ENCODE measurements at places on chromosomes 4 and X.

GRCh38 chrX:8405631-8406030 is 59.0 kb upstream of the VCX3B start:
- no peak overlapping the region for H3K27ac ChIP-seq
- no peak overlapping the region for H3K4me3 ChIP-seq
- H3K27me3 ChIP-seq: no peaks in the 10 kb centered on the region
- no peaks in the 10 kb centered on the region for H3K4me1 ChIP-seq
- no peak for DNase-seq

GRCh38 chrX:40539214-40540142 is 41.3 kb upstream of the ATP6AP2 start:
- DNase-seq: peak; percentile 58
- no peaks in the 10 kb centered on the region for H3K36me3 ChIP-seq
- peak overlapping the region; percentile 6 for H3K4me3 ChIP-seq

DNA sequence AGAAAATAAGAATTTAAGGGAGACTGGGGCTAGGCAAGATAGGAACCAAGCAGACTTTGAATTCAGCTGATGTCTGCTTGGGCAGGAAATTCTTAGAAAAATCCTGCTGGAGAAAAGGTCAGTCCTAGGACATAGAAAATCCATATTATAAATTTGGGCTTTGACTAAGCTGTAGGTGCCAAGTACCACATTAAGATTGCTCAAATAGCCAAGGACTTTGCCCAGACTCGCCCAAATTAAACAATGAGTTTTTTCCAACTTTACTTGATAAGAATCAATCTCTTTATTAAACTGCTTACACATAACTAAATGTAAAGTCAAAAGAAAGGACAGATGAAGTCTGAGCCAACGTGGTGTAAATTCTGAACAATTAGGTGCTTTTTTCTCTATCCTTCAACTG is 95.4 kb downstream of the FUNDC1 start:
- no peaks in the 10 kb centered on the region for H3K4me1 ChIP-seq
- no peak for DNase-seq
- no peaks in the 10 kb centered on the region for H3K27me3 ChIP-seq
- H3K27ac ChIP-seq: no peak overlapping the region

GRCh38 chr4:174131901-174132300 is 151.6 kb downstream of the FBXO8 start:
- H3K36me3 ChIP-seq: no peaks in the 10 kb centered on the region
- no peak for DNase-seq
- H3K27ac ChIP-seq: no peak overlapping the region
- no peaks in the 10 kb centered on the region for H3K4me1 ChIP-seq

GRCh38 chr4:18067031-18067430 is 45.5 kb upstream of the LCORL start:
- H3K4me1 ChIP-seq: no peaks in the 10 kb centered on the region
- no peaks in the 10 kb centered on the region for H3K36me3 ChIP-seq
- DNase-seq: no peak
- no peaks in the 10 kb centered on the region for H3K27me3 ChIP-seq
- no peak overlapping the region for H3K27ac ChIP-seq

DNA sequence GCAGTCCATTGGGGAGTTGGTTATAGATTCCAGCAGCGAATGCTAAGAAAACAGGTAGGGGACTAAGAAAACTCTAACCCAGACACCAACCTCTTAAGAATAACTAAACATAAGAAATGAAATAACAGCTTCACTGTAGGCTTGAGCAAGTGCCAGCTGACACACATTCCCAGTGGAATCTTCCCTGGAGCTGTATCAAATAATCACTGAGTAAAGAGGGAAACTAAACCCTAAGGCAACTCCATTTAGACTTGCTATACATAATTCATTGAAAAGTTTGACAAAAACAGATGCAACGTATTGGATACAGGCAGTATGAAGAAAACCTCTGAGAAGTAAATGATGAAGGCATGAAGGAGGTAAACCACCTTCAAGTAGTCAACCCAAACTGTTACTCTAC is 293.5 kb downstream of the OPHN1 start:
- DNase-seq: peak; percentile 77
- H3K4me1 ChIP-seq: no peaks in the 10 kb centered on the region
- H3K27me3 ChIP-seq: no peaks in the 10 kb centered on the region
- H3K36me3 ChIP-seq: no peaks in the 10 kb centered on the region
- H3K27ac ChIP-seq: no peak overlapping the region

- no peaks in the 10 kb centered on the region for H3K27me3 ChIP-seq
- H3K27ac ChIP-seq: no peak overlapping the region
- H3K4me1 ChIP-seq: no peaks in the 10 kb centered on the region
These were observed 252.8 kb upstream of the SLC7A11 start for GRCh38 chr4:138494931-138495330.

- H3K36me3 ChIP-seq: no peaks in the 10 kb centered on the region
- H3K27me3 ChIP-seq: no peaks in the 10 kb centered on the region
- H3K4me3 ChIP-seq: no peak overlapping the region
- no peak overlapping the region for H3K27ac ChIP-seq
- peaks cover 11% of the 10 kb centered on the region for H3K4me1 ChIP-seq
These were observed 11.6 kb downstream of the ZNF827 start for GRCh38 chr4:145927030-145927429.

- no peaks in the 10 kb centered on the region for H3K4me1 ChIP-seq
- no peak for DNase-seq
- H3K27ac ChIP-seq: no peak overlapping the region
- no peaks in the 10 kb centered on the region for H3K27me3 ChIP-seq
- no peaks in the 10 kb centered on the region for H3K36me3 ChIP-seq
These were observed 296.3 kb upstream of the ATOH1 start for GRCh38 chr4:93532234-93532633.

- H3K27me3 ChIP-seq: no peaks in the 10 kb centered on the region
- H3K4me1 ChIP-seq: peaks cover 8% of the 10 kb centered on the region
- H3K27ac ChIP-seq: no peak overlapping the region
- H3K4me3 ChIP-seq: no peak overlapping the region
- no peaks in the 10 kb centered on the region for H3K36me3 ChIP-seq
These were observed 226.2 kb upstream of the TENM3 start for GRCh38 chr4:182017038-182017437.

- DNase-seq: no peak
- no peak overlapping the region for H3K4me3 ChIP-seq
- H3K27ac ChIP-seq: peak overlapping the region; percentile 51
- no peaks in the 10 kb centered on the region for H3K27me3 ChIP-seq
- peaks cover 24% of the 10 kb centered on the region for H3K4me1 ChIP-seq
These were observed 28.8 kb downstream of the PRDM8 start for GRCh38 chr4:80226094-80226493.

- peaks cover 12% of the 10 kb centered on the region for H3K4me1 ChIP-seq
- H3K27me3 ChIP-seq: no peaks in the 10 kb centered on the region
- H3K27ac ChIP-seq: peak overlapping the region; percentile 20
- no peaks in the 10 kb centered on the region for H3K36me3 ChIP-seq
These were observed 144.4 kb downstream of the NHS start for GRCh38 chrX:17519358-17519757.

DNA sequence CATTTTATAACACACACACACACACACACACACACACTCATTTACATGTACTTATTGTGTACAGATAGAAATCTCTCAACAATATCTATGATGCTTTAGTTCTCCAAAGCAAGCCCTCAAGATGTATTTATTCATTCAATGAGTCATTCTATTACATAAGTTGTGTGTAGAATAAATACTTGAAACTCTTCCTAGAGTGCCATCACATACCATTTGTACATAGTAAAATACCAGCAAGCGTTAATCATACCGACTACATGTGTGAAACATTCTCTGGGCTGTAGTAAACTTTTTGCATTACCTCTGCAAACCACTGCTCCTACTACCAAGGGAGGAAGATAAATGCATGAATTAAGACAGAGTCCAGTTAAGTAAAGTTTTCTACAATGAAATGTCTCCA is 70.9 kb downstream of the EPHA5 start:
- no peak overlapping the region for H3K4me3 ChIP-seq
- no peaks in the 10 kb centered on the region for H3K27me3 ChIP-seq
- H3K27ac ChIP-seq: no peak overlapping the region
- H3K36me3 ChIP-seq: no peaks in the 10 kb centered on the region
- no peak for DNase-seq

GRCh38 chr4:101205916-101206315 is 141.4 kb downstream of the PPP3CA start:
- no peaks in the 10 kb centered on the region for H3K36me3 ChIP-seq
- H3K4me1 ChIP-seq: peaks cover 8% of the 10 kb centered on the region
- peak overlapping the region; percentile 57 for H3K27ac ChIP-seq
- no peak overlapping the region for H3K4me3 ChIP-seq
- DNase-seq: peak; percentile 82

DNA sequence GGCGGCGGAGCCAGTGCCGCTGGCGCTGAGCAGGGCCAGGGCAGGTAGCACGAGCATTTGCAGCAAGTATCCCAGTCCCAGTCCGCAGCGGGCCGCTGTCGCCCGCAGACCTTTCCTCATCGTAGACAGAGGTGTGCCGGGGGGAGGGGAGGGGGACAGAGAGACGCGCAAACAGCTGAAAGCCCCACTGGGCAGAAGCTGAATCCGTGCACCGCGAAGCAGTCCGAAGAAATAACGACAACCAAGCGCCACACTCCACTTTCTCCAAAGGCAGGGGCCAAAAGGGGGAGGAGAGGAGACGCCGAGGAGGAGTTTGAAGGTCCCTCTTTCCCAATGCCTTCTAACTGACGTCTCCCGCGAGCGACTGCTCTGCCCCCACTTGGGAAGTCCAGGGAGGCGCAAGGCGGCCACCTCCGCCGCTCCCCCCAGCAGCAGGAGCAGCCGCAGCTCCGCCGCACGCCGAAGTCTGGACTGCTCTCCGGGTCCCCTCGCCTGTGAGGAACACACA is at the start of gene UNC5C:
TSS of gene UNC5C (minus strand) at position 236 of the 508 bp plus-strand sequence.
- H3K27ac ChIP-seq: peak within 1 kb of the TSS; percentile 76
- peaks cover 30% of the 10 kb centered on the region for H3K4me1 ChIP-seq
- no peaks in the 10 kb centered on the region for H3K27me3 ChIP-seq
- peak; percentile 91 for DNase-seq
- H3K4me3 ChIP-seq: peak within 1 kb of the TSS; percentile 91

DNA sequence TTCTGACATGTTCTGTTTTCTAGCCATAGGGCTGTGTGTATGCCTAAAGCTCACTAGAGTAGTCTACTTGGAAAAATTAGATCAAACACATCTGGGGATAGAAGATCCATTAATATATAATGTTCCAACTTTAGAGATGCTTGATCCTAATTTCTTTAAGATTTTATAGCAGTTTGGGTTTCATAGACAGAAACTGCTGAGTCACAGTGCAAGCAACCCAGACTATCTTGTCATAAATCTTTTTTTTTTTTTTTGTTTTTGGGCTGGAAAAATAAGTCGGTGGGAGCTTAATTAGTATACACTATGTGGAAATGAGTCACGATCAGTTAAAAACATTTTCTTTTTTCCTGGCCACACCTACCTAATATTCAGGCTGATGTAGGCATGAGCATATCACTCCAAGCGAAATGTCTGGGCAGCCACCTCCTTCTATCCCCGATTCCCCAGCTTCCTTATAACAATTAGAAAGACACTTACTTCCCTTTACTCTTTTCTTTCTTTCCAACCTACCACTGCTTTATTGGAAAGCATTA is 58.2 kb upstream of the CASK start:
- no peak overlapping the region for H3K4me3 ChIP-seq
- H3K27me3 ChIP-seq: peaks cover 3% of the 10 kb centered on the region
- DNase-seq: no peak
- H3K36me3 ChIP-seq: no peaks in the 10 kb centered on the region
- no peak overlapping the region for H3K27ac ChIP-seq

- no peaks in the 10 kb centered on the region for H3K4me1 ChIP-seq
- no peak overlapping the region for H3K4me3 ChIP-seq
- H3K36me3 ChIP-seq: no peaks in the 10 kb centered on the region
- DNase-seq: peak; percentile 32
These were observed 46.4 kb upstream of the ABCG2 start for GRCh38 chr4:88204882-88205281.

DNA sequence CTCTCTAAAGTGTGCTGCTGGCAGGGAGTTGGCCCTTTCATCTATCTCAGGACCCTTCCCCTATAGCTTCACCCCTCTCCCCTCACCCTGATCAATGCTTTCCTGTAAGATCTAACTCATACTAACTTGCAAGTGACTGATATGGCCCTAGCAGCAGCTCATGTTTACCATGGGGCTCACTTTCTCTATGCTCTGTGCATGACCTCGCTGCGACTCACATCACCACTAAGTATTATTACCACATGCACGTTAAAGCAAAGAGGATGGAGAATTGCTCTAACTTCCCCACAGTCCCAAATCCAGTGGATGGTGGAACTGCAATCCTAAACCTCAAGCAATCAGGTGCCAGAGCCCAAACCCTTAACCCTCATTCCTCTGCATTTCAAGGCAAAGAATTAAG is 626.6 kb downstream of the MID1IP1 start:
- no peak overlapping the region for H3K4me3 ChIP-seq
- DNase-seq: peak; percentile 83
- H3K4me1 ChIP-seq: peaks cover 2% of the 10 kb centered on the region
- H3K27ac ChIP-seq: no peak overlapping the region

DNA sequence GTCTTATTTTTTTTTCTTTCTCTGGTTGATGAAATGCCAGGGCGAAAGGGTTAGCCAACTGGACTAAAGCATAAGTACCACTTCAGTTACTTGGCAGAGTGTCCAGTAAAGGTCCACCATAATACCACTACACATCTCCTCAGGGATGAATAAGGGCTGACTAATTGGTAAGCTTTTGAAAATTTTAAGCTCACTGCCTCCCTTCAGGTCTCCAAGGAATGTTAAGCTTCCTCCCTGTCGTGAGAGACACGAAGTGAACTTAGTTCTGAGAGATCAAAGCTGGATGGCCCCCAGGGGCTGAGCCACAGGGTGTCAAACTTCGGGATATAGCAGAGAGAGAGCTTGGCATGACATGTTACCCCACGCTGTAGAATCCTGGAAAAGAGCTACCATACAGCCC is 111.4 kb downstream of the VSIG4 start:
- no peaks in the 10 kb centered on the region for H3K36me3 ChIP-seq
- no peak overlapping the region for H3K27ac ChIP-seq
- no peak for DNase-seq
- no peak overlapping the region for H3K4me3 ChIP-seq
- H3K27me3 ChIP-seq: no peaks in the 10 kb centered on the region

- no peak overlapping the region for H3K27ac ChIP-seq
- H3K36me3 ChIP-seq: no peaks in the 10 kb centered on the region
- H3K27me3 ChIP-seq: no peaks in the 10 kb centered on the region
- DNase-seq: peak; percentile 77
These were observed 1.1 kb downstream of the SLC38A5 start for GRCh38 chrX:48468693-48469691.

DNA sequence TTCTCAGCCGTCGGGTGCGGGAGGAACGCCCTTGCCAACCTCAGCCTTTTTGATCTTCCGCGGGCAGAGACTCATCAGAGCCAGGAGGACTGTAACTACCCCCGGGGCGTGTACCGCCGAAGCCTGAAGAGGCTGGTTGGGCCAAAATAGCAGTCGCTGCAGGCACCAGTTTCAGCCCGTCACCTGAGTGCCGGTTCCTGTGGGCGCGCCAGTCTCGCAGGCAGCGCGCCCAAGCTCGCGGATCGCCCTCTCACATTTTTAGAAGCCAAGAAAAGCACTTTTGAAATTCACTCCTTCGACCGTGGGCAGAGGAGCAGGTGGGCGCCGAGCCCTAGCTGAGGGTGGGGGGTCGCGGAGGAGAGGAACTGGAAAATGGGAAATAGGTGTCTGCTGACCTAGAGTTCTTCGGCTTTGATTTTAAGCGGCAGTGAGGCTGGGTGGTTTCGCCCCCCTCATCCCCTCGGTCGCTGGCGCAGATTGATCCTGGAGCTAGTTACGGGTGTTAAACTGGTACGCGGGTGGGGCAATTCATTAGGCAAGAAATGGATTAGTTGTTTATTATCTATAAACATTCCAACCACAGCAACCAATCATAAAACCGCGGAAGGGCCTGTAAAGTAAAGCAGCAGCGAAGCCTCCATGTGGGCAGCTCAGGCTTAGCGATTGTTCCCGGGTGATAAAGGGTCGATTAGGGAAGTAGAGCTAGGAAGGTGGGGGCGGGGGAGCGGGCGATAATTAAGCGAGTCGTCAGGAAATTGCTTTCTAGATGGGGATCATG is 69.2 kb downstream of the FBXO8 start:
- peaks cover 92% of the 10 kb centered on the region for H3K27me3 ChIP-seq
- peaks cover 12% of the 10 kb centered on the region for H3K4me1 ChIP-seq
- no peak overlapping the region for H3K27ac ChIP-seq
- no peak for DNase-seq
- H3K36me3 ChIP-seq: no peaks in the 10 kb centered on the region

Measured in osteoblast (primary cell).